ENCODE measurements at places on chromosomes 5 and 9. TPM values are rescaled to one million over a fixed set of nuclear protein-coding genes. Genes with fewer than 3 reads are reported as not detected.
A peak's percentile ranks its signal among the peaks of the same experiment; 100 is the strongest.

Gene CCL19
- not detected for total RNA-seq

- peaks cover 32% of the 10 kb centered on the region for H3K27me3 ChIP-seq
- H3K4me3 ChIP-seq = no peak overlapping the region
- no peak overlapping the region for H3K27ac ChIP-seq
- DNase-seq = no peak
- H3K4me1 ChIP-seq = peaks cover 12% of the 10 kb centered on the region
- H3K36me3 ChIP-seq = no peaks in the 10 kb centered on the region
Observed at GRCh38 chr5:151683444-151683843, 3.3 kb downstream of the SPARC start.

GRCh38 chr9:8136477-8136876 lies 336.9 kb upstream of the DMAC1 start:
- H3K4me3 ChIP-seq = no peak overlapping the region
- H3K27me3 ChIP-seq = peaks cover 7% of the 10 kb centered on the region
- no peak overlapping the region for H3K27ac ChIP-seq
- H3K36me3 ChIP-seq = no peaks in the 10 kb centered on the region

DNA sequence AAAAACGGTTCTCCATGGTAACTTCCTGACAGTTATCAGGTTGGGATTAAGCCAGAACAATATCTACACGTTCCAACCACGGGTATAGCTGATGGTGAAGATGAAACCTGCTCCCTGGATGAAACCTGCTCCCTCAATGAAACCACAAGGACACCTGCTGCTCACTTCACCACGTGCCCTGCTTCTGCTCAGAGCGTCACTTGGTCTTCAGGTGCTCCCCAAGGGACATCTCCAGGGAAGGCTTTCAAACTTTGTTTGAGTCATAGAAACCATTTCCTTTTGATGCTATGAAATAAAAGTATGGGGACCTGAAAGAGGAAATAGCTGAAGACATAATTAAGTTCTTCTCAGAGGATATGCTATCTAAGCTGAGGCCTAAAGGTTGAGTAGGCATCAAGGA lies 242.4 kb downstream of the MED10 start:
- DNase-seq = no peak
- H3K4me3 ChIP-seq = no peak overlapping the region
- H3K27ac ChIP-seq = no peak overlapping the region
- no peaks in the 10 kb centered on the region for H3K27me3 ChIP-seq
- no peaks in the 10 kb centered on the region for H3K36me3 ChIP-seq

GRCh38 chr5:96871686-96872085 lies 4.6 kb upstream of the ERAP2 start:
- H3K4me3 ChIP-seq = peak overlapping the region; percentile 69
- no peak for DNase-seq
- H3K36me3 ChIP-seq = no peaks in the 10 kb centered on the region
- no peaks in the 10 kb centered on the region for H3K27me3 ChIP-seq
- H3K27ac ChIP-seq = peak overlapping the region; percentile 91

DNA sequence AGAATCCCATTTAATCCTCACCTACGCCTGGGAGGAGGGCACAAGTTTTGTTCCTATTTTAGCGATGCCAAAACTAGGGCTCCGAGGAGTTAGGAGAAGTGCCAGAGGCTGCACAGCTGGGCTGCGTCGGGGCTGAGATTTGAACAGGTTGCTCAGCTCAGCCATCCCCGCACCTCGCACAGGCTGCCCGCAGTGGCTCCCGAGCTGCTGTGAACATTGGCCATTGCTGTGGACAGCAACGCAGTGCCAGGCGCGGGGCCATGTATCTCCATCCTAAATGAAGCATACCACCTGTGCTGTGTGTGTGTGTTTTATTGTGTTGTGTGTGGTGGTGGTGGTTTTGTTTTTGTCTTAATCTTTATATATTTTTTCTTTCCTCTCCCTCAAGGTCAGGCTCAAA lies 52.0 kb downstream of the AK8 start:
- no peaks in the 10 kb centered on the region for H3K36me3 ChIP-seq
- no peak for DNase-seq
- no peaks in the 10 kb centered on the region for H3K4me1 ChIP-seq
- no peak overlapping the region for H3K4me3 ChIP-seq
- peaks cover 8% of the 10 kb centered on the region for H3K27me3 ChIP-seq
